Stimulated activated CD8-positive, alpha-beta memory T cell treated with anti-CD3 and anti-CD28 coated beads, Interleukin-12 subunit alpha, Interleukin-12 subunit beta, amount 100 ng/mL, for 1 hour (primary cell): ENCODE measurements at places on chromosomes 5 and 9.
A peak's percentile ranks its signal among the peaks of the same experiment; 100 is the strongest.

DNA sequence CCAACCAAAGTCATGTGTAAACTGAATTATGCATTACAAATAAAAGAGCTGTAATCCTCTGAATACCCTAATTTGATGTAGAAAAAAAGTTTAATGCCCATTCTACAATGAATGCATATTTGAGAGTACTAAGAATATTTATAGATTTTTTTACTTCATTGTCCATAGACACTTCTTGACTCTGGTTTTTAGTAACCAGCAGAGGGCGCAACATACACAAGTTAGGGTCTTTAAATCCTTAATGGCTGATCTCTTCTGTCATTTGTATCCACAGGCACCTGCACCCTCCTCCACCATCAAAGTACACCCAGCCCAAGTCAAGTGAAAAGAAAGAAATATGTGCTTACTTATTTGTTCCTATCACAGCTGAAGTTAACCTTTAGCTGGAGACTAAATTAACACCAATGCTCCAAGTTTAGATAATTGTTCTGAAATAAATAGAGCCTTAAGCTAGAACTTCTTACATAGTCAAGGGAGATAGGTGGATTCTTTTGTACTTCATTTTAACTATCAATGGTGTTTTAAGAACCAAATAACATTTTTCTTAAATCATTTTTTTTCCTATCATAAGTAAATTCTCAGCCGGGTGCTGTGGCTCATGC lies 524.2 kb upstream of the DAB2 start:
- DNase-seq = peak; percentile 55

- DNase-seq = no peak
These were observed 25.8 kb upstream of the NFIB start for GRCh38 chr9:14339746-14340145.

DNA sequence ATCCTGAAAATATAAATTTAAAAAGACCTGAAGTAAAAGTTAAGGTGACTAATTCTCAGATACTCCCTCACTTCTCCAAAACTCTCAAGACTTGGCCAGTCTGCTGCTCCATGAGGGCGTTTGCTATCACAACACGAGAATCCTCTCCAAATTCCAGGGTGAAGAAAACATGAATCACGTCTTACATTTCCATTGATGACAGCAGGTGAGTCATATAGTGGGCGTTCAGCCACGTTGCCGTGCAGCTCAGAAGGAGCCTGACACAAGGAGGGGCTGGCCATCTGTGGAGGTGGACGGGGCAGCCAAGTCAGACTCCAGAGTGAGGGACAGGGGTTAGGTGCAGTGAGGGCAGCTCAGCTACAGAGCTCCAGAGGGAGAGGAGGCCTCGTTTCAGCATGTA lies 555.1 kb upstream of the ADAMTS16 start:
- no peak for DNase-seq

- no peak for DNase-seq
These were observed 176.0 kb upstream of the FREM1 start for GRCh38 chr9:15086156-15086763.

- DNase-seq = no peak
These were observed 19.3 kb downstream of the PAEP start for GRCh38 chr9:135580664-135581380.

- no peak for DNase-seq
These were observed 26.0 kb downstream of the ZBTB43 start for GRCh38 chr9:126830827-126831226.

DNA sequence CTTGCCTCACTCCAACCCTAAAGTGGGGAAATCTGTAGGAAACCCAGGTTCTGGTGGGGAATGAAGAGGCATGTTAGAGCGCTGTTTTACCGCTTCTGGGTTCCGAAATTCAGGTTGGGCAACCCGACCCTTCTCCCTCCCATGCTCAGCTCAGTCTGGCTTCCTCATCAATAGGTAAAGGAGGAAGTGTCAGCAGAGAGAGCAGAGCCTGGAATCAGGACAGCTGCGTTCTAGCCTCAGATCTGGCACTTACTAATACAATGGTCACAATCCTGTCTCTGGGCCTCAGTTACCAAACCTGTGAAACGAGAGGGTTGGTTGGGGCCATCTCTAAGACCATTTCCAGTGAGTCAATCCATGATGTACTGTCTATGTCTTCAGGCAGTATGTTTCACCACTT lies 16.2 kb upstream of the TNIP1 start:
- DNase-seq = no peak

DNA sequence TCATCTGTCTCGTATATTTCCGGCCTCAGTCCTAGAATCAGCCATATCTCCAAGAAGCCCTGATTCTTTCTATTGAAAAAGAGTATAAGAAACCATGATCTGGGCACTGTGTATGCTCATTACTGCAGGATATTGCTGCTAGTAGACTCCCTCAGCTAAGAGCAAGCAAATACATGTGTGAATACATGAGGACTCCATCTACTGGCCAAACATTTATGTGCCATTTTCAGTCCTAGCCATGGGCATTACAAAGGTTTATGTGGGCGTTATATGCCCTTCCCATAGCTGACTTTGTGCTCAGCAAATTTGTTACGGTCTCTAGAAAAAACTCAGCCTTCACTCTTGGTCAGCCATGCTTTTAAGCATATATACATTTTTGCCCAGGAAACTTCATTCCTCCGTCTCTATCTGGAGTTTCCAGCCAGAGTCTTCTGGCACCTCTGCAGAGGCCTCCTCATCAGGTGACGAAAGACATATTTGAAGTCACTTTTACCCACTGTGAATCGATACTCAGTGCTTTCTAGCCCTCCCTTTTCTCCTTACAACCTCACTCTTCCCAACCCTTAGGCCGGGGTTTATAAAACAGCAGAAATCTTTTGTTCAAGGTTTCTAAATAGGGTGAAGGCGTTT lies 1495.6 kb upstream of the CDH6 start:
- no peak for DNase-seq

DNA sequence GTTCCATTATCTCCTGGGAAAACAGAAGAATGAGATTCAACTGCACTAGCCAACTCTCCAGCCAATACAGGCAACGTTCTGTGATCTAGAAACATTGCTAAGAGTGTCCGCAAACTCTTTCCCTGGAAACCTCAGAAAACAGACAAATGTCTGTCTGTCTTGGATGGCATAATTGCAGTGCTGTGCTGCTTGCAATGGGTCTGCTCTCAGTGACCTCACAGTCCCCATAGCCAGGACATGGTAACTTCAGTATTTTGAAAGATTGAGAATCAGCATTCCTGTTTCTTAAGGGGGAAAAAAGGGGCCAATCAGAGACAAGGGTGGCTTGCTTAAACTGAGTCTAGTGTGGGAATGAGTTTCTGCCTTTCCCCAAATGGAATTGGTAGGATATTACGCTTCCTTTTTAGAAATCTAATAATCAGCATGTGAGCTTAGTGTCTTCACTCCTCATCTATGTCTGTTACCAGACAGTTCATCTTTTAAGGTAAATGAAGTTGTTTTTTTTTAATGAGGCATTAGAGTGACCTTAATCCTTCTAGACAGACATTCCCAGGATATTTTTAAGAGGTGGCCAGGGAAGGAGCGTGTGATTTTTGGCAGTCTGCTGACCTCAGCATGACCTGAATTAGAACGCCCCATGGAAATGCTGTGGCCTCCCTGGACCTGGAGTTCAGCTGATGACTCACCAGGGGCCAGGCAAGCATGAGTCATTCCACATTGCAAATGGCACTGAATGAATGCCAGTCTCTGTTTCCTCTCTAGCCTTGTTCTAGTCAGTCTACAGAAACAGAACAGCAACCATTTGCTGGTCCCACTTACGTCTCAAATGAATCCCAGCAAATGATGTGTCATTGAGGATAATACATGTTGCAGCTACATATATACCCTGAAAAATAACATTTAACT lies 210.2 kb upstream of the ACTBL2 start:
- DNase-seq = no peak

DNA sequence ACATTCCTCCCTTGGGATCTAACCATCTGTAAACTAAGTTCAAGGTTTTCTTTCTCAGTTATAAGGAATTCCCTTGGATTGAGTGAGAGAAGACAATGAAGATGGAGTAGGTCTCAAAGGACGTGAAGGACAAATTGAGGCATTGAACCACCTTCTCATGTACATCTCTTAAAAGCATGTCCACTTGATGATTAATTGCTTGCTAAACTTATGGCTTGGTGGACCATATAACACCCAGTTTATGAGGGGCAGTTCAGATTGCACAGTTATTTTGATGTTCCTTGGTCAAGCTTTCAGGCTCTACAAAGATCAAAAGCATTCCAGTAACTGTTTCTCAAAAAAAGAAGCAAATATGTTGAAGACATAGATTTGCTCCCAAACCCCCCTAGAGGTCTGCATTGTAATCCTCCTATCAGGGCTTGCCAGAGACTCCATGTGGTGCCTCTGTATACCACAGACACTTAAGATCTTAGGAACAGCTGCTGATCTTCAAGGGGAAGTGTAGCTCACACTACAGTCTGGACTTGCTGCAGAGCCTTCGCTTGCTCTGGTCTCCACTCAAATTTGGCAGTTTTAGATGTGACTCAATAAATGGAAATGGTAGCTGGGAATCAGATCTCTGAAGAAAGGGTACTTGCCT lies 56.9 kb upstream of the ALDH1A1 start:
- DNase-seq = no peak

DNA sequence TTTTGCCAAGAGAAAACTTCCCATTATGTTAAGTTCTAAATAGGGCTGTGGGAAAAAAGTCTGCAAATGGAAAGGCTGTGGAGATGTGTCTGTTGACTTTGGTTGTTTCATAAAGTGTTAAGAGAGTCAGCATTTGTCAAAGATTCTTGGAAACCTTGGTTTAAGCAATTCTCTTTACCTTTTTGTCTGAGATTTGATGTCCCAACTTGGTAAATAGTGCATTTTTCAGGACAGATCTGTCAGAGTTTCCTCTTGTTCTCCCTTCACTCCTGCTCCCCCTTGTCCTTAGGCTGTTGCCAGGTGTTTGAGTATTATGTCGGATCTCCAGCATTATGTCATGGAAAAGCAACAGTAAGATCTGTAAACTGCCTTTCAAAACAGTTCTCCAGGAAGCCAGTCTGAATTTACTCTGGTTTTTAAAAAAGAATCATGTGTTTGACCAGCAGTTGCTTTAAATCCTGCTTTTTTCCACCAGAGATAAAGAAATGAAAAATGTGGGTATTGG lies 79.1 kb upstream of the ADAMTSL1 start:
- no peak for DNase-seq

DNA sequence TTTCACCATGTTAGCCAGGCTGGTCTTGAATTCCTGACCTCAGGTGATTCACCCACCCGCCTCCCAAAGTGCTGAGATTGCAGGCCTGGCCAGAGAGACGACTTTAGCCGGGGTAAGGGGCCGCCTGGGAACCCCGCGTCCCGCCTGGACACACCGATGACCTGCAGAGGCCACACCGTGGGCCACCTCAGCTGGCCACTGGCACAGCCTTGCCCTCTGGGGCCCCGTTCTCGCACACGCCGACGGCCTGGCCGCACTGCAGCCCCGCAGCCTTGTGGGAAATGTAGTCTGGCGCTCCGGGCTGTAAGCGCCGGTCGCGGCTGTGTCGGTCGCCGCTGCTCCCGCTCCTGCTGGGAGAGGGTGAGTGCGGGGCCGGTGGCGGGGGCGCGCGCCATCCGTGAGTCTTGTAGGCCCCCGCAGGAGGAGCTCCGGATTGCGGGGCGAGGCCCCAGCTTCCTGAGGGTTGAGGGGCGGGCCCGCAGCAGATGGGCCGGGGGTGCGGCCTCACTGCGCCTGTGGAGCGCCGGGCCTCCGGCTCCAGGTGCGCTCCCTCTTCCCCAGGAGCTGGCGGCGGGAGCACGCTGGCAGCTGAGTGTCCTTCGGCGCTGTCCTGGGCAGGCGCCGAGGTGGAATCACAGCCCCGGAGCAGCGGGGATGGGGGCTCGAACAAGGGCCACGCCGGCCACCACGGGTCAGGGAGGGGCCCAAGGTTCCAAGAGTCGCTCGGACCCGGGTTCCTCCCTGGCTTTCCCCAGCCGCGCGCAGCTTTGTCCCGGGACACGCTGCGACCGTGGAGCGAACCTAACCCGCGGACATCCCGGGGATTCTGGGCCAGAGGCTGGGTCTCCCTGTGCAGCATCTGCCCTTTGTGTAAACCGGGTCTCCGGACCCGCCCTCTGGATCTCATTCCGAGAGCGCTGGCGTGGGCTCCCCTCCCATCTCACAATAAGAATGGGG lies at the start of gene ZFP2:
TSS of gene ZFP2 (plus strand) at position 299 of the 957 bp plus-strand sequence. CDS start 35,401 bp downstream, outside the sequence.
- DNase-seq = no peak

- no peak for DNase-seq
These were observed 19.8 kb downstream of the CORO2A start for GRCh38 chr9:98172604-98173003.

GRCh38 chr9:13158986-13159385 lies 120.5 kb downstream of the MPDZ start:
- DNase-seq = no peak

DNA sequence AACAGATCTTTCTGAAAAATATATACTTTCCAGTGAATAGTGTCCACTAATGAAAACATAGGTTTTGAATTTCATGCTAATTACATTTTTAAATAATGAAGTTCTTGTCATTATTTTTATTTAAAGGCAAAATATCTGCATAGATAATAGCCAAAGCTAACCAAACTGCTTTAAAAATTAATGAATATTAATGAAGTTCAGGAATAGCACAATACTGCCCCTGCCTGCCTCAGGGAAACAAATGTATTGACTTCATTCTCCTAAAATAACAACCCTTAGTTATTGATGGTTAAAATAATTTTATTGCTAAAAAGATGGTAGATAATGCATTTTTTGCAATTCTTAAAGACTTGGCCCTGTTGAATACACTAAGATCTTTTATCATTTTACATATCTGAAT lies 103.6 kb upstream of the SSBP2 start:
- no peak for DNase-seq
